Activated gamma-delta T cell treated with anti-CD3 and anti-CD28 coated beads, Interleukin-2, amount 50 U/mL, for 16 hours (primary cell): ENCODE measurements at places on chromosomes 13 and 19.

GRCh38 chr19:16309643-16310042 lies 15.0 kb upstream of the KLF2 start:
- no peak for DNase-seq

- no peak for DNase-seq
Observed at GRCh38 chr13:67977066-67977465, 746.9 kb upstream of the PCDH9 start.

DNA sequence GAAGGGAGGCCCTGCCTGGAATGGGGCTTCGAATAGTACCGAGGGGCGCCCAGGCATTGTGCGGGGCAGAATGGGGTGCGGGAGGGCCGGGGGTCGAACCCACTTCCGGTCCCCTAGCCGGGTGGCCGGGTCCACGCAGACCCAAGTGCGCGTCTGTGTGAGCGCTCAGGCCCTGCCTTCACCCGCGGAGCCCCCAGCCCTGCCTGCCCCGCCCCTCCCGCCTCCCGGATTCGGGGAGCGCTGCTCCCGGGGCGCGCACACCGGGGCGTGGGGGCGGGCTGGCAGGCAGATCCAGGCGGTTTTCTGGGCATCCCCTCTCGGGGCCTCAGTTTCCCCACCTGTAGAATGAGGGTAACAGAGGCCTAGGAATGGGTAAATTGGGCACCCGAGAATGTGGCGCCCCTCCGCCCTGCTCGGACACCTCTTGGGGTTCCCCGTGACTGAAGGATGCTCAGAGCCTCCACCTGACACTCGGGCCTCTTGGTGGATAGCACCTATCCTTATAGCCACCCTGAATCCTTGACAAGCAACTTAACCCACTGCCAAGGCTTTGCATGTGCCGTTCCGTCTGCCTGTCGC lies 682 bp downstream of the PIK3R2 start:
- no peak for DNase-seq

DNA sequence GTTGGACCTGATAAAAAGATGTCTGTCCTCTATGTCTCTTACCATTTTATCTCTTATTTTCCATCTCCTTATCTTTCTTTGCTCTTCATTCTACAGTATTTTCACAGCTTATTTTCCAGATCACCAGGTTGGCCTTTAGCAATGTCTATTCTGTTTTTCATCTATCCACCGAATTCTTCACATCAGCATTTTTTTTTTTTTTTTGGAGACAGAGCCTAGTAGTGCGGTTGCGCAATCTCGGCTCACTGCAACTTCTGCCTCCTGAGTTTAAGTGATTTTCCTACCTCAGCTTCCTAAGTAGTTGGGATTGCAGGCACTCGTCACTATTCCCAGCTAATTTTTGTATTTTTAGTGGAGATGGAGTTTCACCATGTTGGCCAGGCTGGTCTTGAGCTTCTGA lies 49.0 kb downstream of the DNAJC15 start:
- DNase-seq = no peak
